ENCODE measurements at places on chromosomes 4 and X. TPM values are rescaled to one million over a fixed set of nuclear protein-coding genes. Genes with fewer than 3 reads are reported as not detected.

Gene MXRA5
- polyA plus RNA-seq = 5.6 TPM

Gene PABPC5
- polyA plus RNA-seq = 5.2 TPM

Gene ODAM
- 1.8 TPM for polyA plus RNA-seq

GRCh38 chr4:14049946-14050345 lies 422.4 kb upstream of the BOD1L1 start:
- DNase-seq = no peak

- no peak for DNase-seq
Measured at GRCh38 chr4:86641516-86642090, 47.5 kb downstream of the PTPN13 start.

DNA sequence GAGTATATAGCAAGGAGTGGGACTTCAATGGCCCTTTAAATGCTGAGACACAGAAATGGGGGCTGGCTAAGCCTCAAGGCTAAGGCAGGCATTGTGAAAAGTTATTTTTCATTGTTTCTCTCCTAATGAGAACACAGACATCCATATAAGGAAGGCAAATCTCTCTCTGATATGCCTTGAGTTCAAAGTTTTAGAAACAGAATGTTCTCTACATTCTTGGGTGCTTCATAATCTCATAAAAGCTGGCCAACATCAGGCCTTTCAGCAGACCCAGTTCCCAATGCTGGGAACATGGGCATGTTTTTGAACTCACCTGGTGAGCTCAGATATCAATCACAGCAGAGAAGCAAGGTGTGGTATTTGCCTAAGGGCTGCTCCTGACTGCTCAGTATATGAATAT lies 19.4 kb upstream of the RAB40A start:
- DNase-seq = no peak

DNA sequence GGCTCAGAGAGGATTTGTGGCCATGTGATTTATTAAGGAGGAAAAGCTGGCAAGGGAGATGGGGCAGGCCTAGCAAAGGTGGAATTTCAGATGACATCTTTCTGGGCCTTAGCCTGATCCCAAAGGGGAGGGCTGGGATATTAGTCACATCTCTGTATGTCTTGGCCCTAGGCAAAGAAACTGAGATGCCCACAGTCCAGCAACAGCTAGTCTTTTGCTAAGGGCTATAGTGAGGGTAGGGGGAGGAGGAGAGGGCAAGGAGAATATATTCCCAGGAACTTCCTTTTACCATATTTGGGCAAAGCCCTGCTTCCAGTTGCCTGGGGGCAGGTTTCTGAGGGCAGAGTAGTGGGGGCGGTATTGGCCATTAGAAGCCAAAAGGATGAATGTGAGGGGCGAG lies 209.8 kb upstream of the NR3C2 start:
- no peak for DNase-seq

DNA sequence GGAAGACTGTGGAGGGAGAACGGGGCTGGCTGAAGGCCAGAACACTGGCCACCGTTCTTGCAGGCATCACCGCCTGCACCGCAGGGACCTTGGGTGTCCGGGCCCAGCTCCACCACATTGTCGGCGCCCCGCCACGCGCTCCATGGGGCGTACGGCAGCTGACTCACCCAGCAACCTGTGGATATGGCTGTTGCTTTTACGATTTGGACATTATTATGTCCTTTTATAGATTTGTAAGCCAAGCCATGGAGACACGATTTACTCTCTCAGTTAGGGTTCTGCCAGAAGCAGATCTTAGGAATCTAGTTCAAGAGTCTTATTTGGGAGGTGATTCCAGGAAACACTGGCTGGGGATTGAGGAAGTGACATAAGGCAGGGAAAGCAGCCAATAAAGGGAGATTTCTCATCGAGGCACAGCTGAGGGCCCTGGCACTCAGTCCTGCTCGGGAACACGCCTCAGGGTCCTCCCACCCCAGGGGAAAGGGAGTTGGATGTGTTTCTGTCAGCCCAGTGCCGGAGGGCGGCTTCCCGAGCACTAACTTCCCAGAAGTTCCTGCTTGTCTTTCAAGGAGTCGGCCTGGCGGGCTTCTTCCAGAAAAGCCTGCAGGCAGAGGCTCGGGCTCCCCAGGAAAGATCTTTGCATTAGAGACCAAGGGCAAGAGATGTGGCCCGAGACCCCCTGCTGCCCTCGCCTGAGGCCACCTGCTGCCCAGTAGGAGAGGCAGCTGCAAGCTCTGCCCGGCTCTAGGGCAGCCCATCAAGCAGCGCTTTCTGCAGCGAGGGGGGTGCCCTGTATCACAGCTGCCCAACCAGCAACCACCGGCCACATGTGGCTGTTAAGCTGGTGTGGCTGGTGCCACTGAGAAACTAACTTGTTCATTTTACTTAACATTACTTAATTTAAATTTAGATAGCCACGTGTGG lies 52.9 kb downstream of the CRMP1 start:
- no peak for DNase-seq

DNA sequence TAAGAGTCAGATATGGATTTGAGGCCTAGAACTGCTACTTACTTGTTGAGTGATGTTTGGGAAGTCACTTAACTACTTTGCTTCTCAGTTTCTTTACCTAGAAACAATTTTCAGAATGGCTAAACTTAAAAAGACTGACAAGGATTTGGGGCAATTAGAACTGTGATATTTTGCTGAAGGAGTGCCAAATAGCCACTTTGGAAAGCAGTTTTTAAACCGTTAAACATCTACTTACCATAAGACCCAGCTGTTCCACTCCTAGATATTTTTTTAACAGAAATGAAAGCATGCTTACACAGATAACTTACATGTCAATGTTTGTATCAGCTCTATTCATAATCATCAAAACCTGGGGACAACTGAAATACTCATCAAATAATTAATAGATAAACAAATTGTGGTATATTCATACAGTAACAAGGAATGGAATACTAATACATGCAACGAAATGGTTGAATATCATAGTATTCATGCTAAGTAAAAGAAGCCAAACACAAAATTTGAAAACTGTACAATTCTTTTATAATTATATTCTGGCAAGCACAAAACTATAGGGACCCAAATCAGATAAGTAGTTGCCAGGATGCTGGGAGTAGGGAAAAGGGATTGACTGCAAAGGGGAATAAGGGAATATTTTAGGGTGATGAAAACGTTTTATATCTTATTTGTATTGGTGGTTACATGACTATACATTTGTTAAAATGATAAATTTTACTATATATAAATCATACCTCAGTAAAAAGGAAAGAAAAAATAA lies 24.0 kb downstream of the RPA4 start:
- no peak for DNase-seq

- DNase-seq = no peak
Measured at GRCh38 chr4:98557194-98557892, 101.1 kb downstream of the TSPAN5 start.

Measured in left kidney (tissue), 8 donors.